HEK293T (cell line): ENCODE measurements at places on chromosomes 6 and 20.

GRCh38 chr6:40960742-40961430 lies 78.1 kb downstream of the UNC5CL start:
- no peak for DNase-seq

DNA sequence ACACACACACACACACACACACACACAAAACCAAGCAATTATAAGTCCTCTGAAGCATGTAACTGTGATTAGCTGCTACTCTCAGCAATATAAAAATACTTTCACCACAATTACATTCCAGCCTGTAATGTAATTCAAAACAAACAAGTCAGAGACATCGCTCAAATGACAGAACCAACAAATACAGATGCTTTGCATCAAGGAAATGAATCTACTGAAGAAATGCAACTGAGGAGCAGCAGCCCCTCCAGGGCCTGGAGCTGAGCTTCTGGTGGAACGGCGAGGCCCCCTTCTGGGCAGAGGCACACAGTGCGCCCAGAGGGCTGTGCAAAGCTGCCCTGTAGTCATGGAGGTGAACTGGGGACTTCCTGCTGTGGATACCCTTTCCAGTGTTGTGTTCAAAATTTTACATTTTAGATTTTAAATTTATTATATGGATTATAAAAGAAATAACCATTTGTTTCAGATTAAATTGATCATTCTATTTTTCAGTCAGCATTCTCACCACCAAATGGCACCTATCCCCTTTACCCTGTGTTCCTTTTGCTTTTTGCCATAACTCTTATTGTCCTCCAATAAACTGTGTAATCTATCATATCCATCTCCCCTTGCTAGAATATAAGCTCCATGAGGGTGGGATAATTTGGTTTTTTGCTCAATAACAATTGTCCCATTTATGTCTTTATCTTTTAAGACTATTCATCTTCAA lies 23.2 kb downstream of the ADAT2 start:
- DNase-seq = peak; percentile 84

DNA sequence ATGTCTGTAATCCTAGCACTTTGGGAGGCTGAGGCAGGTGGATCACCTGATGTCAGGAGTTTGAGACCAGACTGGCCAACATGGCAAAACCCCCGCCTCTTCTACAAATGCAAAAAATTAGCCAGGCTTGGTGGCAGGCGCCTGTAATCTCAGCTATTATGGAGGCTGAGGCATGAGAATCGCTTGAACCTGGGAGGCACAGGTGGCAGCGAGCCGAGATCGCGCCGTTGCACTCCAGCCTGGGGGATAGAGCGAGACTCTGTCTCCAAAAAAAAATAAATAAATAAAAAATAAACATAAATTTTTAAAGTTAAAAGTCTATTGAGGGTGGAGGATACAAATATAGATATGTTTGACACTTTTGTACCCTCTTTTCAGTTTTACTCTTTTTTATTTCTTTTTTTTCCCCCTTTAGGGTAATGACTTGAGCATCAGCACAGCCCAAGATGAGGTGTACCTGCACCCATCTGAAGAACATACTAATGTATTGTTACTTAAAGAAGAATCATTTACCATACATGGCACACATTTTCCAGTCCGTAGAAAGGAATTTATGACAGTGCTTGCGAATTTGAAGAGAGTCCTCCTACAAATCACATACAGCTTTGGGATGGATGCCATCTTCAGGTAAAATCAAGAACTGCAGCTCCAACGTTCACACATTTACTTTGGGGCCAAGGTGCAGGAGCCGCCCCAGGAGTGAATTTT lies 368.9 kb downstream of the LAMA2 start:
- peak; percentile 71 for DNase-seq

GRCh38 chr6:33936886-33937285 lies 133.1 kb upstream of the MLN start:
- no peak for DNase-seq

DNA sequence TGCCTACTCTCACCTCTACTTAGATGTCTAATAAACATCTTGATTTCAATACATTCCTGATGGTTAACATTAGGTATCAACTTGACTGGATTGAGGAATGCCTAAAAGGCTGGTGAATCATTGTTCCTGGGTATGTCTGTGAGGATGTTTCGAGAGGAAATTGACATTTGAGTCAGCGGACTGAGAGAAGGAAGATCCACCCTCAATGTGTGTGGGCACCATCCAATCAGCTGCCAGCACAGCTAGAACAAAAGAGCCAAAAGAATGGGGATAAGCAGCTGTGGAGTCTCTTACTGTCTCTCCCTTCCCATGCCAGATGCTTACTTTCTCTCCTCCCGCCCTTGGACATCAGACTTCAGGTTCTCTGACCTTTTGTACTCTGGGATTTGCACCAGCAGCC lies 128.6 kb upstream of the HS3ST5 start:
- DNase-seq = no peak

GRCh38 chr6:131635384-131636340 lies 1.4 kb upstream of the ENPP3 start:
- no peak for DNase-seq

DNA sequence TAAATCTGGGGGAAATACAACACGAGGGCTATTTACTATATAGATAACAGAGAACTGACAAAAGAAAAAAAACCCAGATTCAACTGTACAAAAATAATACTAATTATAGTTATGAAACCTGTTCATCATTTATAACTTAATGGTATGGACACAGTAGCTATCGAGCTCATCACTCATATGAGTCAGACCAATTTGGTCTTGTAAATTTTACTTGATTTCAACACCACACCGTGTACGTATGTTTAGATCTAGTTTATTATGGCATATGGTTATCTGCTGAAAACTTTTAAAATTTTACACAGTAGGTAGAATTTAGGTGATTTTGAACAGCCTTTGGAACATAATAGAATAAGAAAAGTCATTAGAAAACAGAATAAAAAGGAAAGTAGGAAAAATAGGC lies 5.5 kb downstream of the MYLK4 start:
- no peak for DNase-seq

GRCh38 chr6:152701081-152701862 lies 3.6 kb downstream of the MYCT1 start:
- no peak for DNase-seq

DNA sequence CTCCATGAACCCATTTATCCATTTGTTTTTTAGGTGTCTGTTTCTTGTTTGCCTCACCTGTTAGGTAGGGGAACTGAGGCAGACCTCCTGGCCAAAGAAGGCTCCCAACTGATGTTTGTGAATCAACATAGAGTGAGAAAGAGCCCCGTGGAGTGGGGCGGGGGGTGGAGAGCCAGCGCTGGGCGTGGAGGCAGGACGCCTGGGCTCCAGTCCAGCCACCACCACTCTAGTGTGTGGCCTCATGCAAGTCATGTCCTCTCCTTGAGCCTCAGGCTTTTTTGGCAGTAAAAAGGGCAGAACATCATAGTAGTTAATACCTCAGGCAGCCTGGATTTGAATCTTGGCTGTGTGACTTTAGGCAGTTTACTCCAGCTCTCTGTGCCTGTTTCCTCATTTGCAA lies 42.2 kb upstream of the SCRT2 start:
- no peak for DNase-seq

- DNase-seq = no peak
Observed at GRCh38 chr20:53672484-53673129, 79.0 kb upstream of the ZNF217 start.

GRCh38 chr20:4601630-4602296 lies 119.9 kb upstream of the PRND start:
- no peak for DNase-seq

DNA sequence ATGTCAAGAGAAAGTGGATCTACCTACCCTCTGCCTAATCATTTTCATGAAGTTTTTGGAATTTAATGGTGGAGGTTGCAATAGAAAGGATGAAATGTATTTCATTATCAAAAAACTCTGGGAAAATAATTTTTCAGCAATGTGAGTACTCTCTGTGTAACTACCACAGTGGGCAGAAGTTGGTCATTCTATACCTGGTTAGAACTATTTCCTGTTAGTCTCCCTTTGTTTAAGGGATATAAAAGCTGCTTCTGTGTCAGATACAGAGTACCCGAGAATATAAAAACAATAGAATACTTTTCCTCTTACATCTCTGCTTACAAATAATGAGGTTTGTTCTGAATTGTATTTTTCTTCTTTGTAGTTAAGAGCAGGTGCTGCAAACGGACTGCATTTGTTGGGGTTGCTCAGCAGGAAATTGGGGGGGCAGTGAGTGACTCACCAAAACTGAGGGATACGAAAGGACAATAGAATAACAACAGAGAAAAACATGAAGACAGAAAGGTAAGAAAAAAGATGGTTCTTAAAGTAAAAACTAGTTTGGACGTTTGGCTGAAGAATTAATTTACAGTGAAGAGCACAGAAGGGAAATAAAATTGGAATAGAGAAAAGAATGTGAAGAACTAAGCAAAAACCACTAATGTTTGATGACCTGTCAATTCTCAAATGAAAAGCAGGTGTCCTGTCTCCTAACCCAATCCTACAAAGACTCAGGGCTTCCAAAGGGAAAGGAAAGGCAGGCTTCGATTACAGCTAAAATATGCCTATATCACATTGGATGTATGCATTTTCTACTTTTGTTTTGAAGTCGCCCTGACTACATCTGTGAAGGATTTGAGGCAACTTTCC lies 703.1 kb downstream of the RFPL4B start:
- no peak for DNase-seq

DNA sequence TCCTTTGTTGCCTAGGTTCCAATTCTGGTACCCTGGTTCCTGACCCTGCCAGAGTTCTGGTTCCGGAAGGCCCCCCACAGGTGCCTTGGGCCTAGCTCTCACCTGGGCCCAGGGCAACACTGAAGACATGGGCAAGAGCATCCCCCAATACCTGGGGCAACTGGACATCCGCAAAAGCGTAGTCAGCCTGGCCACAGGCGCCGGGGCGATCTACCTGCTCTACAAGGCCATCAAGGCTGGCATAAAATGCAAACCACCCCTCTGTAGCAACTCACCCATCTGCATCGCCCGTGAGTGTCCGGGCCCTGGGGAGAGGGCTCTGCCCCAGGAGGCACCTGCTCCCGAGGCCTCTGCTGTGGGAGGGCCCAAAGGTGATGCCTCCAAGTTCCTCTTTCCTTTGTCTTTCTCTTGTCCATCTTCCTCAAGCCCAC lies at the start of gene ARMC12:
TSS of gene ARMC12 (plus strand) at position 51 of the 431 bp plus-strand sequence. CDS start at position 128, 77 bp downstream.
- DNase-seq = no peak

DNA sequence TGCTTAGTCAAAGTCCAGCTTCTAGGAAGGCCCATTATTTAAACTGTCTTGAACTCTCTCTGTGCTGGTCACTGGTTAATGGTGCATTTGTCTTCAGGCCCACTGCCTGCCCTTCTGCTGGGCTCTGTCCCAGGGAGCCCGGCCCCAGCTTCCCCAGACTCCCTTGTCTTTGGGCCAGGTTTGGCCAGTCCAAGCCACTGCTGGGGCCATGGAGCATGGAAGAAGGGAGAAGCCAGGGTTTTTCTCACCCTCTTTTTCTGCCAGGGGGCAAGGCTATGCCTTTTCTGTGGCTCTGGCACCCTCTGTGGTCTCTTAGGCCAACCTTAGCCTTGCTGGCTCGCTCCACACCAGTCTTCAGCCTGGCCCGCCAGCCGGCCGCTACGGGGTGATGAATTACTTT lies 390.0 kb upstream of the SULF2 start:
- DNase-seq = no peak

- DNase-seq = no peak
Observed at GRCh38 chr6:18493382-18493891, 106.3 kb downstream of the RNF144B start.

- no peak for DNase-seq
Observed at GRCh38 chr6:38148606-38149005, 329.1 kb downstream of the ZFAND3 start.

DNA sequence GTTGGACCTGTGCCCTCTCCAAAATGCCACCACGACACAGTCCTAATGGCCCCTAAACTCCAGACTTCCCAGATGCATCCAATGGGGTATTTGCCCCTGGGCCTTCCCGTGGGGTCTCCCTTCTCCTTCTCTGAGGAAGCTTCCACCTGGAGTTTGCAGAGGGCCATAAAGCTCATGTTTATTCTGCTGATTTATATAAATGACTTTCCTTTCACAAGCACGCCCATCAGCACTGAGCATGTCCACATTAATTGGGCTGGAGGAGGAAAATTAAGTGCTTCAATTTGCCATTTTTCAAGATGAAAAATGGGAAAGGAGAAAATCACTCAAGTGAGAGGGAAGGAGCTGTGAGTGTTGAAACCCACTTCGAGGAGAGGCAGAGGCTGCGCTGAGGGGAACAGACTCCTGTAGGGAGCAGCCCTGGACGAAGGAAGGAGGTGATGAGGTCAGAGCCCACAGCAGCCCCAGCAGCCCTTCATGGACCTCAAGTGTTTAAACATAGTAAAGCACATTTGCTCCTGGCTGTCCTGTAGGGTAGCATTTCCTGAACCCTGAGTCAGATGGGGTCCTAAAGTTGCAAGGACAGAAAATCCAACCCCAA lies 434.9 kb upstream of the SULF2 start:
- no peak for DNase-seq

- DNase-seq = peak; percentile 12
Observed at GRCh38 chr6:124683507-124683906, 278.7 kb upstream of the RNF217 start.

DNA sequence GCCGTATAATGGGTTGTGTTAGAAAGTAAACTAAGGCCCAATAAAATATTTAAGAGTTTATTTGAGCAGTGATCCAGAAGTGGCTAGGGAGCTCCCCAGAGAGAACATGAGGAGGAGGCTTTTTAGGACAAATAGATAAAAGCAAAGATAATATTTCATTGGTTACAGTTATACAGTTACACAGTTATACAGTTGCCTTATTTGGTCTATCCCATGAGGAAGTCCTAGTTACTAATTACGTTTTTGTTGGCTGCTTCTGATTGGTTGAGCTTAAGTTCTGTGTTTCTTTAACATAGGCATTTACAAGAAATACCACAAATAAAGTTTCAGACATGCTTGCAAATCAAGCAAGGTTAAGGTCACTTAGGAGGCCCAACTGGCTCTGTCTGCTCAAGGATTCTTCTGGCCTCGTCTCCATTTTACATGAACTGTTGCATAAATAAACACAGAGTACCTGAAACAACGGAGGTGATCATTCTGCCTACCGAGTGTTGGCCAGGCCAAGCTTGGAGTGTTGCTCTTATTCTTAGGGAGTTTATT lies 7.0 kb downstream of the UBD start:
- DNase-seq = peak; percentile 47

DNA sequence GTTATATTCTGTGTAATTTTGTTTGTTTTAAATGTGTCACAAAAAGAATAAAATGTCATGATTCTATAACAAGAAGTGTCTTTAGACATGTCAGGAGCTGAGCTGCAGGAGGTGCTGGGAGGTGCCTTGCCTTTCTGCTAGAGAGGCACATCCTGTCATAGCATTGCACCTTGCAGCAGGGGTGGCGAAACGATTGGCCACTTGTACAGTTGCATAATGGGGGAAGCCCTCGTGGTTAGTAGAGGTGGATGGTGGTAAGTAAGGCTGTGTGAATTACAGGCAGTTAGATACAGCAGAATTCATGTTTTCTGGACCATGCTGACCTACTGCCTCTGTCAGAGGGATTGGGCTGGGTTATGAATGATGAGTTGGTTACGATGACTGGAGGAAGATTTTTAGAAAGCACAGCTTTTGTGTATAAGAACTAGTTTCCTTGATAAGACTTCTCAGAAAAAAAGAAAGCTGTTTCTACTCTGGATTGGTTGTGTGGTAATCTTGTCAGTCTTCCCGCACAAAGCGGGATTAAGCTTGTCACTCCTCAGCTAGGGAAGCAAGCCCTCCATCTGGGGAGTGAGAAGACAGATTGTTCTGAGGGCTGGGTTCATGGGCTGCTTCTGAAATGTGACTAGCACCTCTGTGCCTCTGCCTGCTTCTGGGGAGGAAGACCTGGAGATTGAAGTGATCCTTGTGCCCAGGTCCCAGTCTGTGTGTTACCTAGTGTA lies 74.9 kb downstream of the FOXO3 start:
- no peak for DNase-seq

GRCh38 chr6:1987640-1988039 lies 257.8 kb downstream of the GMDS start:
- no peak for DNase-seq
